ENCODE measurements at places on chromosomes 2 and 18. TPM values are rescaled to one million over a fixed set of nuclear protein-coding genes. Genes with fewer than 3 reads are reported as not detected.

Gene KCNS3
- total RNA-seq, result 4.5 TPM

Gene CENPA
- total RNA-seq, result 0.65 TPM

Gene NEB
- total RNA-seq, result 0.87 TPM

Gene SLC9A2
- total RNA-seq, result 0.14 TPM

Gene TGFA
- 1.0 TPM for total RNA-seq

Gene COBLL1
- total RNA-seq, result 15.2 TPM

Gene NAT8
- not detected for total RNA-seq
